ENCODE measurements at places on chromosomes 2 and 18.

DNA sequence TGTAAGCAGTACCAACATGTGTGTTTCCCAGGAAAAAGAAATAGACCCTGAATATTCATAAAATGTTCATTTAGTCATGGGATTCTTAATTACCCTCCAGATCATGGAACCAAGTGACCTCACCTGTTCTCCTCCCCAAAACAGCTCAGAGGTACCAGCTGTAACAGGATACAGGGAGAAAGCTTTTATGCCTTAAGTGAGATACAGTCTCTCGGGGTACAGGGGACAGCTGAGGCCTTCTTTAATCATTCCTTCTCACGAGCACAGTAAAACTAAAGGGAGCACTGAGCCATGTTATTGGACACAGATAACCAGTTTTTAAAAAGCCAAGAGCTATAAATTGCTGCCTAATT, 16.6 kb downstream of the EPHA4 start:
- DNase-seq = no peak

DNA sequence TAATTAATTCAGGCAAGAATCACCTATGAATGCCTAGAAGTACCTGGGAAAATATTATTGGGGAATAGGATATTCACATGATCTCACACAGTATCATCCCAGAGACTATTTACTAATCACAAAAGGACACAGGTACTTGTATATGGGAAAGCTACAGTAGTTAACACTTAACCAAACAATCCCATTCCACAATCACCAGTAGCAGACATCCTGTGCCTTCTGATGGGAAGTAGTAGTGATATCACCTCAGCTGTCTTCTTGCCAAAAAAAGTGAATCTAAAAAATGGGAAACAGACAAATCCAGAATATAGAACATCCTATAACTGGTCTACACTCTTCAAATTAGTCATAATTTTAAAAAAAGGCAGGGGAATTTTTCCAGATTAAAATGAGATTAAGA, 75.6 kb upstream of the CCDC150 start:
- no peak for DNase-seq

GRCh38 chr2:10220045-10220901, 82.4 kb upstream of the HPCAL1 start:
- no peak for DNase-seq

- DNase-seq = peak; percentile 24
Observed at GRCh38 chr2:201484805-201485204, 33.3 kb downstream of the STRADB start.

DNA sequence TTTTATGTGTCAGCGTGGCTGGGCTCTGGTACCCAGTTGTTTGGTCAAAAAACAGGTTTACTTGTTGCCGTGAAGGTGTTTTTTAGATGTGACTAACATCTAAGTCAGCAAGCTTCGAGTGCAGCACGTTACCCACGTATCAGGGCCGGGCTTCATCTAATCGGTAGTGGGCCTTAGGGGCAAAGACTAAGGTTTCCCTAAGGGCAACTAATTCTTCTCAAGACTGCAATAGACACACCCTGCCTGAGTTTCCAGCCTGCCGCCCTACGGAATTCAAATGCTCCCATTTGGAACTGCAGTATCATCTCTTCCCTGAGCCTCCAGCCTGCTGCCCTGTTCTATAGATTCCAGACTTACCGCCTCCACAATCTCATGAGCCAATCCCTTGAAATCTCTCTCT, 27.7 kb downstream of the FHL2 start:
- DNase-seq = no peak

GRCh38 chr2:152016181-152017120, 82.4 kb downstream of the CACNB4 start:
- no peak for DNase-seq

DNA sequence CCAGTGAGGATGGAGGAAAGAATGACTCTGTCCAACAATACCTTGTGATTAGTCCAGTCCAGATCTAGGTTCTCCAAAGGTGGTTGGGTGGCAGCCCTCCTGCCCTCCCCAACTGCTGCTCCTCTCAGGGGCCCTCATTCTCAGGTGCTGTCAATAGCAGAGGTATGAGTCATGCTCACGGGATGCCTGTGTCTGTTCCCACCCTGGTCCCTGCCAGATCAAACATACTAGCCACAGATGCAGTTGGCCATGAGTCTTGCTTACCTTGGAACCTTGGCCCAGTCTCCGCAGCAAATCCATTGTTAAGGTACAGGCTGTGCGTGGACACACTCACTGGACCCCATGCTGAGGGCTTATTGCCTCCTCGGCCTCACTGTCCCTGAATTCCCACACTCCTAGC, 24.9 kb upstream of the RPIA start:
- no peak for DNase-seq

DNA sequence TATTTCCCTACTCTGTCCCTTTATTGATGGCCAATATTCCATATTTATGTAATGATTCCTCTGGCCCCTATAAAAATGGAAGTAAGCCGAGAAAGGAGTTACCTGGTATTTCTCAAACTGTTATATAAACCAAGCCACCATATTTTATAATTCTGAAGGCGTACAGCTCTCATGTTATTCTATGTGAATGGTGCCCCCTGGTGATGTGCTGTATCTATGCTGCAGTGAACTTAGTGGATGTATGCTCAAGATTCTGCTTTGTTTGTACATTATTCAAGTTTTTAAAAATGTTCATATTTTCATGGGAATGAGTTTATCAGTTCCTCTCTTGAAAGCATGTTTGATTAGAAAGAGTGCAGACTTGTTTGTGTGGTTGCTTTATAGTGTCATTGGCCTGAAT, 194.5 kb upstream of the LRRTM1 start:
- peak; percentile 11 for DNase-seq

GRCh38 chr2:135255208-135255607, 203.1 kb downstream of the RAB3GAP1 start:
- DNase-seq = no peak

- DNase-seq = peak; percentile 64
Observed at GRCh38 chr2:27954771-27955383, 64.3 kb downstream of the BABAM2 start.

- DNase-seq = no peak
Observed at GRCh38 chr18:49817947-49818346, 4.6 kb upstream of the ACAA2 start.

DNA sequence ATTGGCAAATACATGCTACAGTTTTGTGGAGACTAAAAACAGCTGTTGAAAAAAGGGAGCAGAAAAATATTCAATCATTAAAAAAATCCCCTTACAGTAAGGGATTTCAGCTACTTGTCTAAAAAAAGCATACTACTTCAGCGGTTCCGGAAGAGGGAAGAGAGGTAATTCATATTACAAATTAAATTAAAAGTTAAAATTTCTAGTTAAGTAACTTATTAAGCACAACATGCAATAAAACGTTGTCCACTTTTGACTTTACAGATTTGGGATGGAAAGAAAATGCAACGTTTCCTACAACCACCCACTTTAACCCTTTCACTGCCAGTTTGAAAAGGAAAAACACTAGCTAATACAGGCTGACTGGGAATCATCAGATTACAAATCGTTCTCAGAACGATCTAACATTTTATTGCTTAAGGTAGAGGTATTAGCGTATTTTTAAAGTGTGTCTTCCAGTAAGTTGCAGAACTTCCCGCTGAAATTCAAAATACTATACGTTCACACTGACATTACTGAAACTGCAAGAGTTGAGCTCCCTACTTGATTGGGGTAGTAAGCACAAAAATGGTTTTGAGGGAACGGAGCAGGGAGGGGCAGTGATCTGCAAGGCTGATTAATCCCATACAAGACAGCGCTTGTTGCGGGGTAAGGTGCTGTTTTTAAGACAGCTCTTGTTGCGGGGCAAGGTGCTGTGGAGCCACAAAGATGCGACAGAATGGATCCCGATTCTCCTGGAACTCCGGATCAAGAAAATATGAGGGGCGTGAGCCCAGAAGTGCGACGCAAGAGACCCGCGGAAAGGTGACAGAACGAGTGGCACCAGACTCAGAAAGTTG, 743 bp downstream of the HADHA start:
- DNase-seq = peak; percentile 7

DNA sequence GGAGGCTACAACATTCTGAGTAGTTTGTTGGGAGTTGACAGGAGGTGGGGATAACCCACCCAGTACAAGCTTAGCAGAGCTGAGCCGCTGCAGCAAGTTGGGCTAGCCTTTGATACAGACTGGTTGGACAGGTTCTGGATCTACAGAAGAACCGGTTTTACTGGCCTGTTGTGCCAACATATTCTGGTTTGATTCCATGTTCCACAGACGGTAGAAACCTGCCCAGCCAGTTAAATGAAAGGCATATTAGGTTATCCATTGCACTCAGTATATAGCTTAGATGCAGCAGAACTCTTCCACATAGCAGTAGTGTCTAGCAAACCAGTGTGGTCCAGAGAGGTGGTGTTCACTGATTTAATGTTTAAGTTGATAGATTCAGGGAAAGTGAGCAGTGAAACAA, 19.3 kb upstream of the RBBP8 start:
- no peak for DNase-seq

DNA sequence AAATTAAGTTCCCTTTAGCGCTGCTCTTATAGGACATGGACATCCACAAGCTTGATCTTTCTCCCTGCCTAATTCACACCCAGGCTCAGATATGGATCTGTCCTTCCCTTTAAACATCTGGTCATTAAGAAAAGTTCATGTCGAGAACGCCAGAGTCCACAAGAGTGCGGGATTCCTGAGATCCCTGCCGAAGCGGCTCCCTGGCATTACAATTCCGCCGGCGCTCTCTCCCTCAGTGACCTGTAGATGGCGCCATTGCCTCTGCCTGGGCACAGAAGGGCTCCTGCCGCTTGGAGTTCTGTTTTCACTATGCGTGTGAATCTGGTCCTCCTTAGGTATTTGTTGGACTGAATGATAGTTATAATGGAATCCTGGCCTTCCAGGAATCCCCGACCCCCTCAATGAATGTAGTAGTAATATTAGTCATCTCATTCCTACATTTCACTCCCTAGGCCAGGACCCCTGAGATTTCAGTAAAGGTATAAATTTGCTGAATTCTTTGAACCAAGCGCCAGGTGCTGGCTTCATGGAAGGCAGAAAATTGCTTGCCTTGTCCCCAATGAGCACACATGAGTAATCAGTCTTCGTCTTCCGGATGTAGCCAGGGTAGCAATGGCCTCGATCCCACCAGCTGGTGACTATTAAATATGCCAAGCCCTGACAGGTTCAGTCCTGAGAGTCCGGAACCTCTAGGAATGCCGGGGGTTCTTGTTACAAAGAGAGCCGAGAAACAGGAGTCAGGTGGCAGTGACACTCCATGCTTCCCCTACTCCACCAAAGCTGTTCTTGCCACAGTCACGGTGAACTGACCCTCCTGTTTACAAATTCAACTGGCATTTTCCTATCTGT, 26.4 kb upstream of the CD207 start:
- DNase-seq = peak; percentile 94

GRCh38 chr2:129709956-129710598, 269.4 kb upstream of the RAB6C start:
- DNase-seq = peak; percentile 1

GRCh38 chr2:9641641-9642040, 10.8 kb upstream of the YWHAQ start:
- no peak for DNase-seq

GRCh38 chr18:36535202-36535935, 237.9 kb downstream of the FHOD3 start:
- DNase-seq = no peak

- no peak for DNase-seq
Observed at GRCh38 chr2:61456070-61456745, 14.7 kb downstream of the USP34 start.

- DNase-seq = no peak
Observed at GRCh38 chr2:217742276-217742675, 260.5 kb downstream of the TNS1 start.

DNA sequence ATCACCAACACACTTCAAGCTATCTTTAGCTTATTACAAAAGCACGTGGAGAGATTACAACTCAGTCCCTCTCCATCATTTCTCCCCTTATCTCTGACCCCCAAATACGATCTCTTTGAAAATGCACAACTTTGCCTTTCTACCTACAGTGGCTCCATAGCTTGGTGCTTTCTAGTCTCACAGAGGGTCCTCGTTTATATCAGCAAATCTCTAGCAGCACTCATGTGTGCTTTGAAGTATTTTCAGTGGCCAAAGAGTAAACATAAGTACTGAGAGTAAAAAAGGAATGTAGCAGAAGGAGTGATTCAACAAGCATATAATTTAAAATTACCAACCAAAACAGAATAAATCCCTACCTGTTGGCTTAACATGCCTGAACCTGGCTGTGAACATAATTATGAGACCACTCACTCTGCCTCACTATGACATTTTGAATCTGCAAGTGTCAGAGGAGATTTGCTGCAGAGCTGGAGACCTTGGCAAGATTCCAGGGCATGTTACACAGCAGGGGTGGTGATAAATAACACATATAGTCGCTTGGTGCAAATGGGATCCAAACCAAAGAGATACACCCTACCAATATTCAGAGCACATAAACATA, 54.6 kb downstream of the LAMA3 start:
- DNase-seq = no peak

- peak; percentile 60 for DNase-seq
Observed at GRCh38 chr18:68840554-68841263, 42.8 kb downstream of the CCDC102B start.

- DNase-seq = peak; percentile 84
Observed at GRCh38 chr2:32484937-32485336, 128.1 kb downstream of the BIRC6 start.

DNA sequence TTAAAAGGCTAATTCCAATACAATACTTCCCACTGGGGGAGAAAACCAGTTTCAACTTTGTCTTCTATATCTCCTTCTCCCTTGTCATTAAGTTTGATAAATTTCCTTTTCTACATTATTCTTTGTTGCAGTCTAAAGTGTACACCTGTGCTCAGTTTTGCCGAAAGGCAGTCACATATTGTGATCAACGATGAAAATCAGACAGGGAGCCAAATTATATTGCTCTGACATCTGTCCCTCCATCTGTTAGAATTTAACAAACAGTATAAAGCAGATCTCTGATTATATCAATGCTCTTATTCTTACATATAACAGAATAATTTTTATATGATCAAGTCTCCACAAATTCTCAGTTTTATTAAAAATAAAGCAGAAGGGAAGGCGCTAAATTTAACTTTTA, 496.7 kb downstream of the NRXN1 start:
- no peak for DNase-seq

DNA sequence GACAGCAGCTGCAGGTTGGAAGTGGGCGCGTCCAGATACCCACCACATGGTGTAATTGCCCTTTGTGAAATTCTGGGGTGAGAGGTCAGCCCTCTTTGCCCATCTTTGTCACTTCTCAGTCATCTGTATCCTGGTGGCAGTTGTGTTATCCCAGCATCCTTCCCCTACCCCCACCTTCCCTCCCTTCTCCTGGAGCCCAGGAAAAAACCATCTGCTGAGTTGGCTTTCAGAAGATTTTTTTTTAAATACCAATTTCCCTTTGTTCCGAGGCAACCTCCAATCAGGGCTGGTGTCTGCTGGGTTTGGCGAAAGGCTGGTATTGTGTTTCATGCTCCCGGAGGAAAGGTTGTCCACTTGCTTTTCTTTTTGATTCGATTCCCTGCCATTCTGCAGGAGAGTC, 35.2 kb downstream of the SETBP1 start:
- peak; percentile 54 for DNase-seq

- DNase-seq = no peak
Observed at GRCh38 chr2:151882786-151883445, 54.7 kb upstream of the ARL5A start.

GRCh38 chr18:57775937-57776336, 27.2 kb downstream of the ATP8B1 start:
- DNase-seq = no peak

GRCh38 chr18:950882-951495, 46.3 kb downstream of the ADCYAP1 start:
- no peak for DNase-seq

GRCh38 chr2:127820080-127820668, 9.2 kb upstream of the WDR33 start:
- no peak for DNase-seq

Data from AG20443 (cell line).